Endothelial cell (in vitro differentiated cells): ENCODE measurements at places on chromosomes 3 and 15. TPM values are rescaled to one million over a fixed set of nuclear protein-coding genes. Genes with fewer than 3 reads are reported as not detected.

Gene GTF2E1
- 59.0 TPM for total RNA-seq

Gene TMEM89
- 0.44 TPM for total RNA-seq

Gene FSD2
- total RNA-seq = not detected

Gene SLC28A1
- not detected for total RNA-seq

GRCh38 chr3:122382888-122383666, at the start of gene MIX23:
TSS of gene MIX23 (minus strand) at chr3:122383231. CDS start at chr3:122383224, 7 bp downstream.
- H3K4me3 ChIP-seq = peak within 1 kb of the TSS; percentile 96
- H3K4me1 ChIP-seq = peaks cover 17% of the 10 kb centered on the region
- no peaks in the 10 kb centered on the region for H3K36me3 ChIP-seq
- H3K27me3 ChIP-seq = no peaks in the 10 kb centered on the region
- peak; percentile 87 for DNase-seq

DNA sequence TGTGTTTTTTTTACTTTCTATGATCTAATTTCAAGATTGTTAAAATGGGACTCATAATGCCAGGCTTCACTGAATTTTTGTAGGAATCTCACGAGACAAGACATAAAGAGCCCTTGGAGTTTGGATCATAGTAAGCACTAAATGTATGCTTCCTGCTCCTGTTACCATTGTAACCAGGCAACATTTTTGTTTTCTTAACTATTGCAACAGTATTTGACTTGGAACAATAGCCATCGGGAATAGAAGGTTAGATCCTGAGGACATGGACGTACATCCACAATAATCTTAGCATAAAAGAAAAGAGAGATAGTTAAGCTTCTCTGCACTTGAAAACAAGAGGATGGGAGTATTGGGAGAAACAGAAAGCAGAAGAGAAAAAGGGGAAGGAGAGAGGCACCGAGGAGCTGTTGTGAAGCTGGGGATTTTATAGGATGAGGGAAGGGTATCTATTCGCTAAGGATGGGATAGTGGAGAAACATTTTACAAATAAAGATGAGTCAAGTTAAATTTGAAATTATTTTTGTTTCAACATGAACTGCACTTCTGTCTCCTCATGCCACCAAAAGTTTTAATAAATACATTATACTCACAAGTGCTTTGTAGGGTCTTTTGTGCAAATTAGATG, 131.4 kb downstream of the TMCO5A start:
- H3K4me3 ChIP-seq = no peak overlapping the region
- no peaks in the 10 kb centered on the region for H3K36me3 ChIP-seq
- peaks cover 8% of the 10 kb centered on the region for H3K4me1 ChIP-seq
- peak overlapping the region; percentile 85 for H3K27ac ChIP-seq
- no peaks in the 10 kb centered on the region for H3K27me3 ChIP-seq
- DNase-seq = no peak

DNA sequence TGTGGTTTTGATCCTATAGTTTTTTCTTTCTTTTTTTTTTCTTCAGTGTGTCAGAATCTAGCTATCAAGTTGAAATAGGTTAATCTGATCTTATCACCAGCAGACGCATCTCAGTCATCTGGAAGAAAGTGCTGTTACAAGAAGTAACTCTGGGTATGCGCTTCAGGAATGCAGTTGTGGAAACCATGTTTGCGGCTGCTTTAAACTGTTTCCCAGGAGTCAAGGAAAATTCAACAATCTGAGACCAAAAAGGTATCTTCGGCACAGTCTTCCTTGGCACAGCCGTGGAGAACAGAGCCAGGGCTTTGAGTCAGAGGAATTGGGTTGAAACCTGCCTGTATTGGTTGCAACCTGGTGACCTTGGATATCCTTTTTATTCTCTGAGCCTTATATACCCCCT, 59.9 kb downstream of the CD47 start:
- no peak overlapping the region for H3K27ac ChIP-seq
- DNase-seq = no peak

- H3K27ac ChIP-seq = no peak overlapping the region
- H3K4me3 ChIP-seq = no peak overlapping the region
- no peaks in the 10 kb centered on the region for H3K27me3 ChIP-seq
- no peak for DNase-seq
These were observed 100.4 kb downstream of the PPM1L start for GRCh38 chr3:160856450-160856849.

- H3K4me3 ChIP-seq = peak overlapping the region; percentile 59
- peaks cover 22% of the 10 kb centered on the region for H3K36me3 ChIP-seq
- DNase-seq = no peak
- no peaks in the 10 kb centered on the region for H3K4me1 ChIP-seq
These were observed 17.0 kb downstream of the EMC3 start for GRCh38 chr3:9969632-9970019.

- H3K4me1 ChIP-seq = peaks cover 10% of the 10 kb centered on the region
- H3K27me3 ChIP-seq = peaks cover 5% of the 10 kb centered on the region
- DNase-seq = no peak
- no peak overlapping the region for H3K4me3 ChIP-seq
- H3K36me3 ChIP-seq = peaks cover 3% of the 10 kb centered on the region
- no peak overlapping the region for H3K27ac ChIP-seq
These were observed 61.0 kb downstream of the LIPC start for GRCh38 chr15:58492661-58493397.

DNA sequence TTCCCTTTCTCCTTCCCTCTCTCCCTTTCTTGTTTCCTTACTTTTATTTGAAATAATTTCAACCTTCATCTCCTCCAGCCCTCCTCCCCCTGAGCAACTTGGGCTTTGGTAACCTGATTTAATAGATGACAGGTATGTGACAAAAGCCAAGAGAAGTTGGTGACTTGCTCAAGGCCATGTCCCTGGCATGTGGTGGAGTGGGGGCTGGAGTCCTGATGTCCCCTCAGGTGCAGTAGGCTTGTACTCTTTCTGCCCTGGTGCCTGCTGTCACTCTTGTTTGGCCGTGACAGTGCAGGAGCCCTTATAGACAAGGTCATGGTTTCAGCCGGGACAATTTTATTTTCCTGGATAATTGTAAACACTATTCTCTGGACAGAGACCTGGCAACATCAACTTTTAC, 152.7 kb downstream of the SV2B start:
- no peak for DNase-seq
- no peaks in the 10 kb centered on the region for H3K36me3 ChIP-seq
- H3K4me3 ChIP-seq = no peak overlapping the region
- H3K4me1 ChIP-seq = no peaks in the 10 kb centered on the region
- H3K27ac ChIP-seq = no peak overlapping the region

DNA sequence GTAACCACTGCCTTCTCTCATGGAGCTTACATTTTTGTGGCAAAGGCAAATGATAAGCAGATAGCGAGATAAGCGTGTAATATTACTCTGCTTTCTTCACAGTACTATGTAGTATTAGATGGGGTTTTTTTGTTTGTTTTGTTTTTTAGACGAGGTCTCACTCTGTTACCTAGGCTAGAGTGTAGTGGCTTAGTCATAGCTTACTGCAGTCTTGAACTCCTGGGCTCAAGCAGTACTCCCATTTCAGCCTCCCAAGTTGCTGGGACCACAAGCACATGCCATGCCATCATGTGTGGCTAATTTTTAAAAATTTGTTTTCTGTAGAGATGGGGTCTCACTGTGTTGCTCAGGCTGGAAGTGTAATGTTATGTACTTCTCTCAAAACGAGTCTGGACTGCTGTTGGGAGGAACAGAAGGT, 22.9 kb downstream of the MBNL1 start:
- H3K4me1 ChIP-seq = peaks cover 17% of the 10 kb centered on the region
- no peaks in the 10 kb centered on the region for H3K36me3 ChIP-seq
- no peak overlapping the region for H3K27ac ChIP-seq
- H3K27me3 ChIP-seq = no peaks in the 10 kb centered on the region

GRCh38 chr3:94063496-94064119, 747 bp downstream of the NSUN3 start:
- peaks cover 9% of the 10 kb centered on the region for H3K27me3 ChIP-seq
- peak overlapping the region; percentile 99 for H3K27ac ChIP-seq
- peak overlapping the region; percentile 98 for H3K4me3 ChIP-seq
- H3K36me3 ChIP-seq = peaks cover 18% of the 10 kb centered on the region
- peaks cover 8% of the 10 kb centered on the region for H3K4me1 ChIP-seq
- DNase-seq = no peak

- no peaks in the 10 kb centered on the region for H3K27me3 ChIP-seq
- H3K4me1 ChIP-seq = peaks cover 4% of the 10 kb centered on the region
- no peak overlapping the region for H3K4me3 ChIP-seq
- no peak for DNase-seq
- H3K36me3 ChIP-seq = no peaks in the 10 kb centered on the region
These were observed 288.8 kb downstream of the ZBTB20 start for GRCh38 chr3:114858329-114858728.

DNA sequence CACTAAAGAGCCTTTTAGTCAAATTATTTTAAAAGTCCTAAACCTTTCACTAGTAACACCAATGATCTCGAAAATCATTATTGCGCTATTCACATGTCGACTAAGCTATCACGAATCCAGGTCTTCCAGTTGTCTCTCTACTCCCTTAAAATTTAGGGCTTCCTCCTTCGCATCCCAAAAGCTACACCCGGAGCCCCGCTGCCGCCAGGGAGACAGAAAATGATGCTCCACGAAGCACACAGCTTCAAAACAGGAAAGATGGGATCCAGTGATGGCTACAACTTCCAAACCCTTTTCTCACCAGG, 253 bp downstream of the IFT80 start:
- peaks cover 19% of the 10 kb centered on the region for H3K27me3 ChIP-seq
- H3K4me1 ChIP-seq = peaks cover 34% of the 10 kb centered on the region
- H3K4me3 ChIP-seq = peak overlapping the region; percentile 97
- H3K36me3 ChIP-seq = peaks cover 10% of the 10 kb centered on the region
- DNase-seq = no peak

- H3K4me1 ChIP-seq = peaks cover 34% of the 10 kb centered on the region
- peaks cover 37% of the 10 kb centered on the region for H3K27me3 ChIP-seq
- H3K27ac ChIP-seq = peak within 1 kb of the TSS; percentile 55
- H3K36me3 ChIP-seq = peaks cover 5% of the 10 kb centered on the region
- DNase-seq = peak; percentile 78
- peak within 1 kb of the TSS; percentile 85 for H3K4me3 ChIP-seq
These were observed at the start of gene ISL2 for GRCh38 chr15:76336254-76337058. TSS of gene ISL2 (plus strand) at chr15:76336773. CDS start at chr15:76336884, 111 bp downstream.

DNA sequence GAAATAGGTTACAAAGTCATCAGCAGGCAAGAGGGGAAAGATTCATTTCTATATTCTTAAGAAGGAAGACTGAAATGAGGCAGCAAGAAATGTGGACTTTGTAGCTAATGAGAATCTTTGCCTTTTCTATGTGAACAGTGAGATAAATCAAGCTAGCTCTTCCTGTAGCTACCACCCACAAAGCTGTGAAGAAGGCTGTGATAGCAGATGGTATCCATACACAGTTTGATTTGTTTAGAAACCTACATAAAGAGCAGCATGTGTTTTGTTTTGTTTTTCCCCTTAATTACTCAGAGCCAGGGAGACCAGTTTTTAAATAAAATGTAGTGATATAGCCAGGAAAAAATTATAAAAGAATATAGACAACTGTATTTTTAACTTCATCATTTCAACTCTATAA, 45.5 kb downstream of the TEX9 start:
- H3K27me3 ChIP-seq = peaks cover 2% of the 10 kb centered on the region
- DNase-seq = no peak
- H3K4me1 ChIP-seq = peaks cover 4% of the 10 kb centered on the region
- H3K36me3 ChIP-seq = no peaks in the 10 kb centered on the region
- no peak overlapping the region for H3K4me3 ChIP-seq

DNA sequence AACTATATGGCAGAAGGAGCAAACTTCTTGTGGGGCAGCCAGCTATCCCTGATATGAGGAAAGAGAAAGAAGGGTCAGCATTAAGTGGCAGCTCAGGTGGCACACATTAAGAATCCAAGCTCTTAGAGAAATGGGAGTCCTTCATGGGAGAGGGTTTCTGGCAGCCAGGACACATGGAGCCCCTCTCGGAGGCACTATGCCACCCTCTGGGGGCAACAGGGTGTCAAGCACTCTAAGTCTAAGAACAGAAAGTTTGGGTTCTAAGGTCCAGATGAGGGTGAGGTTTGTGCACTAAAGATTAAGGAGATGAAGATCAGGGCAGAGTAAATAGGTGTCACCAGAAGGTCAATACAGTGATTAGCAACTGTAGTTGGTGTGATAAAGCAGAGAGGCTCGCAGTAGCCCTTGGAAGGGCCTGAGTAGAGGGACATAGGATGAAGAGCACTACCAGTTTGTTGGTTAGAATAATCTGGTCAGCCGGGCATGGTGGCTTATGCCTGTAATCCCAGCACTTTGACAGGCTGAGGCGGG, 89.3 kb downstream of the ST6GAL1 start:
- H3K4me3 ChIP-seq = no peak overlapping the region
- no peak overlapping the region for H3K27ac ChIP-seq
- DNase-seq = no peak
- H3K4me1 ChIP-seq = peaks cover 22% of the 10 kb centered on the region
- H3K27me3 ChIP-seq = peaks cover 2% of the 10 kb centered on the region

DNA sequence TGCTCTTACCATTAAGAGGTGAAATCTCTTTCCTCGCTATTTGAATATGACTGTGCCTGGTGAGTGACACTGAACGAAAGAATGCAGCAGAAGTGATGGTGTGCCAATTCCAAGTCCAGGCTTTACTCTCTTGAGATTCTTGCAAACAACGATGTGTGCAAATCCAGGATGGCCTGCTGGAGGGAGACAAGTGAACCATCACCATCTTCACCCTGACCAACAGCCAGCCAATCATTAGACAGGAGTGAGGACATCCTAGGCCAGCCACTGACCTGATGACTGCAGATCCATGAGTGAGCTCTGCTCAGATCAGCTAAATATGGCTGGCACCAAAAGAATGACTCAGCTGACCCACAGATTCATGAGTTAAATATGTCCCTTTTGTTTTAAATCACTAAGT, 878.0 kb downstream of the PDCD6IP start:
- no peaks in the 10 kb centered on the region for H3K4me1 ChIP-seq
- DNase-seq = no peak
- H3K27me3 ChIP-seq = peaks cover 4% of the 10 kb centered on the region
- peaks cover 6% of the 10 kb centered on the region for H3K36me3 ChIP-seq

- H3K36me3 ChIP-seq = no peaks in the 10 kb centered on the region
- DNase-seq = no peak
- H3K4me1 ChIP-seq = peaks cover 4% of the 10 kb centered on the region
- H3K27ac ChIP-seq = no peak overlapping the region
- no peaks in the 10 kb centered on the region for H3K27me3 ChIP-seq
These were observed 141.5 kb downstream of the MCTP2 start for GRCh38 chr15:94372821-94373220.

GRCh38 chr3:58047826-58048225, 39.6 kb downstream of the FLNB start:
- H3K27me3 ChIP-seq = peaks cover 6% of the 10 kb centered on the region
- no peak for DNase-seq
- peaks cover 68% of the 10 kb centered on the region for H3K4me1 ChIP-seq
- H3K36me3 ChIP-seq = peaks cover 3% of the 10 kb centered on the region
- H3K4me3 ChIP-seq = no peak overlapping the region
- H3K27ac ChIP-seq = peak overlapping the region; percentile 97

GRCh38 chr3:129794311-129795185, 99.0 kb downstream of the TMCC1 start:
- H3K36me3 ChIP-seq = no peaks in the 10 kb centered on the region
- H3K4me1 ChIP-seq = peaks cover 31% of the 10 kb centered on the region
- peak overlapping the region; percentile 88 for H3K4me3 ChIP-seq
